ENCODE measurements at places on chromosomes 3 and 15.

- no peak for DNase-seq
Measured at GRCh38 chr3:44326019-44326418, 12.5 kb upstream of the TCAIM start.

DNA sequence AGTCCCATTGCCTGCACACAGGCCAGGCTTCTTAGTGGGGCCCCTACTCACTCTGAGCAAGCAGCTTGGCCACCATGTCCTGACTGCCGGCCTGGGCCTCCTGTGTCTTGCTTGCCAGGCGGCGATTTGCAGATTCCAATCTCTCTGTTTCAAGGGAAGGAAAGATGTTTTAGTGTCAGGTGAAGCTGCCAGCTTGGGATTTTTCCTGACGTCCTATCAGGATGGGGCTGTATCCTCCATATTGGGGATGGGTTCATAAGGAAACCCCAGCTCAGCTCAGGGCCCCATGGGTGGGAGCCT lies 8.5 kb downstream of the AMOTL2 start:
- DNase-seq = no peak

DNA sequence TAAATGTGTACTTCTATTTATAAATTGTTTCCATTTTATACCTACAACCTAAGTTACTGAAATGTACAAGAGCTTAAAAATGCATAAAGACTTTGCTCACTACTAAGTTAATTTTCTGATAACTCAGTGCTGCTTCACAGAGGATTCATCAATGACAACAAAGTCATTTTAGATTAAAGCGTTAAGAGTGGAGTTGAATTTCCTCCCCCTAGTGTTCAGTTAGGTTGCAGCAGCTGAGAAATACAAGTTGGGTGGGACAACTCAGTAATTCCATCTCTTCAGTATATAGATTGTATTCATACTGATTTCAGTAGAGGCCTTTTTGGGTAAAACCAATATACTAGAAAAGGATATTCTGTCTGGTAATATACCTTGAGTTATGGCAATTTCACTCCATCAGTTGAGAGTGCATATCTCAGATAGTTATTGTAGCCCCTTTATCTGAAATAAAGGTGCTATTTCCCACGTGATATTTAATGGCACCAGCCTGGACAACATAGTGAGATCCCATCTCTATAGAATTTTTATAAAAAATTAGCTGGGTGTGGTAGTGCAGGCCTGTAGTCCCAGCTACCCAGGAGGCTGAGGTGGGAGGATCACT lies 6.9 kb upstream of the RPL35A start:
- no peak for DNase-seq

DNA sequence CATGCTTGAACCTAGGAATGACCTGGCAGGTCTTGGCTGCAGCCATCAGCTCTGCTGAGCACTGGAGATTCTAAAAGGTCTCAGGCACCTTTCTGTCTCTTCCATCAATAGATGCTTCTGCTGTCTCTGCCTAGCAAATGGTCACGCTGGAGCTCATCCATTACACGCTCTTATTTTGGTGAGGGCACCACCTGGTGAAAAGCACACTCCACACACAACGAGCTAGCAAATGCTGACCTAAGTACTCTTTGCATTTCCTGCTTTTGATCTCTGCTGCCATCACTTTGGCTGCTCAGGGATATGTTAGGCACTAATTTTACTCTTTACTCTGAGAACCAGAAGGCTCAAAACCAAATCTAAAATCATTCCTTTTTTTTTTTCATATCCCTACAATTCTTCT lies 91.3 kb downstream of the RAB11A start:
- DNase-seq = no peak

DNA sequence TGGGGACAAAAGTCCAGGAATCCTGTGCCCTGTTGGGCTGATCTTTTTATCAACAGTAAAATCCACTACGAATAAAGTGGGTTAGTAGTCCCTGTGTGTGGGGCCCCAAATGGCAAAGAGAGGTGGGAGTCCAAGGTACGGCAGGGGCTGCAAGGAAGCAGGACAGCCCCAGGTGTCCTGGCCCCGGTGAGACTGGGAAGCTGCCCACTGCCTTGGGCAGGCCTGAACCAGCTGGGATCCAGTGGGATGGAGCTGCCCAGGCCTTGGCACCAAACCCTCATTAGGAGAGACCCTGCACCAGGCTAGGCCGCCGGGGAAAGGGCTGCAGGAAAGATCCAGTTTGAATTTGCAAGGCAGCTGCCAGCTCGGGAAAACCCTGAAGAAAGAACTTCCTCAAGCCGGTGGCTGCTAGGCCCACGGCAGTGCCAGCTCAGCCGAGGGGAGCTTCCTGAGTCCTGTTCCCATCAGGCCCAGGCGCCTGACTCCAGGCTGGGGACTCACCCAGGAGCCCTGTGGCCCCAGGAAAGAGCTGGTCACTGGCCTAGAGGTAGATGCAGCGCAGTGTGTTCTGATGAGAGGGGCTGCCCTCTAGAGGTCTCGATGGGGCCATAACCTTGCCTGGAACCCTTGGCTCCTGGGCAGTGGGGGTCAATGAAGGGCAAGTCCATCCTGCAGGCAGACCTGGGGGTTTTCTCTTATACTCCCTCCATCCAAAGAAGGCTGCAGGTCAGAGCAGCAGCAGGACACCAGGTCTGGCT lies 14.4 kb upstream of the GNAI2 start:
- DNase-seq = no peak

DNA sequence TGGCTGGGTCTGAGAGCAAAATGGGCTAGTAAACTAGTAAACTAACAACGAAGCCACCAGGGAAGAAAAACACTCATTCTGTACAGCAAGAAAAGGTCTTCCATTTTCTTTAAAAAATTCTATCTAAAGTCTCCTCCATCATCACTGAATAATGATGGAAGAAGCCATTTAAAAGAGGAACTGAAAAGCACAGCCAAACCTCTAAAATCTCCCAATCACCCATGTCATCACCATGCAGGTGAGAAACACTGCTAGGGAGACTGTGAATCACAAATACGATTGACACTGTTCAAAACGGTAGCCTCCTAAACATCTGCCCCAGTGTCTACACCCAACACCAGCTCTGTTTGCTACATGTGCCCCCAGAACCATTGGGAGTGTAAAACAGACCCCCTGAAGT lies 140.4 kb downstream of the RORA start:
- DNase-seq = no peak

DNA sequence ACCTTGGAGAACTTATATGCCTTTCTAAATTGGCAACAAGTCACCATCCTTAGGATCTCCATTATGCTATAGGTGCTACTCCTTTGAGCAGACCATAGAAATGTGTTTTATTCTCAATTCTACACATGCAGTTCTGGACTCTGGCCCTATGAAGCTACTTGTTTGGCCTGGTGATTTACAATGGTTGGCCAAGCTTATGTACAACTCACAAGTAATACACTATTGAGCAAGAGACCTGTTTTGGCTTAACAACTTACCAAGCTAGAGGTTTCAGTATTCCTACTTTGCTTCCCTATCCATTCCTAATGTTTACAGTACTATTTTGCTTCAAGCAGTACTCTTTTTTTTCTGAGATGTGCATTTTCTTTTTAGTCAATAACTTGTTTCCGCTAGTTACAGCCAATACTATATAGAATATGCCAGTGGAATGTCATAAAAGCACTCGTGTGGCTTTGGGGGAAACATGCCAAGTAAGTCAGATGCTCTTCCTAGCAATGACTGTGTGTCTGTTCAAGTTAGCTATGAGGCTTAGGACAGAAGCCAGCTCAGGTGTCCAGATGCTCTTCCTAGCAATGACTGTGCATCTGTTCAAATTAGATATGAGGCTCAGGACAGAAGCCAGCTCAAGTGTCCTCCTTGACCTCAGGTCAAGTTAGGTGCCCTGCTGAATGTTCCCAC lies 174.9 kb upstream of the SEMA6D start:
- peak; percentile 8 for DNase-seq

GRCh38 chr3:63557912-63558311 lies 94.6 kb upstream of the SNTN start:
- DNase-seq = no peak

DNA sequence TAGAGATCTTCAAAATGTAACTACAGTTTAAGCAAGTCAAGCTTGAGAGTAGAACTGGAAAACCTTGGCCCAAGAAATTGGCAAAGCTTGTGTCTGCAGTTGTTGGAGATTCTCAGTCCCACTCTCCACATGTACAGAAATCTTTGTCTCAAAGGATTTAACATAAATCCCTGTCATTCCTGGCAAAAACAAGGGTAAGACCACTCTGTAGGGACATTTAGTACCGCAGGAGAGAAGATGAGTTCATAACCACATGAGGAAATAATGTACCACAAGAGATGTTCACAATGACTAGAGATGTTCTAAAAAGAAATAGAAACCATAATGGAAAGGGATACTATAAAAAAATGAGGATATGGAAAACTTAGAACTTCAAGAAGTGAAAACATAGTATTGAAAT lies 73.7 kb downstream of the RAB7A start:
- no peak for DNase-seq
